Dermis lymphatic vessel endothelial cell (primary cell): ENCODE measurements at places on chromosomes 13 and 19. TPM values are rescaled to one million over a fixed set of nuclear protein-coding genes. Genes with fewer than 3 reads are reported as not detected.

ZNF414 gene
- 2.9 and 4.6 TPM in 2 replicates for total RNA-seq

SLC10A2 gene
- not detected in 2 replicates for total RNA-seq

PDE4A gene
- total RNA-seq: 1.8 and 2.2 TPM in 2 replicates

CGB7 gene
- total RNA-seq: not detected in 2 replicates

ZNF677 gene
- total RNA-seq: 13.3 and 13.7 TPM in 2 replicates

CAPS gene
- total RNA-seq: 3.3 and 4.9 TPM in 2 replicates

PRSS57 gene
- not detected in 2 replicates for total RNA-seq

PIN1 gene
- total RNA-seq: 65.0 and 82.0 TPM in 2 replicates

ZNF730 gene
- 0.54 and 1.3 TPM in 2 replicates for total RNA-seq

LILRA1 gene
- not detected in 2 replicates for total RNA-seq

IL27RA gene
- 2.7 and 3.8 TPM in 2 replicates for total RNA-seq

OR7G3 gene
- total RNA-seq: not detected in 2 replicates

STXBP2 gene
- total RNA-seq: 19.8 and 28.3 TPM in 2 replicates

CD37 gene
- not detected in 2 replicates for total RNA-seq

SIGLEC8 gene
- not detected in 2 replicates for total RNA-seq

PCCA gene
- total RNA-seq: 57.9 and 80.4 TPM in 2 replicates

TMEM59L gene
- total RNA-seq: not detected in 2 replicates

CASP14 gene
- total RNA-seq: not detected in 2 replicates

ATP4B gene
- total RNA-seq: 0.11 TPM in 1 of 2 replicates, not detected in the other

ZNF98 gene
- total RNA-seq: not detected in 2 replicates

PCDH17 gene
- 1.4 and 4.0 TPM in 2 replicates for total RNA-seq

ZNF580 gene
- 1.5 and 2.1 TPM in 2 replicates for total RNA-seq

SLC15A1 gene
- total RNA-seq: not detected in 2 replicates

LPAR2 gene
- total RNA-seq: 0.52 and 0.54 TPM in 2 replicates

GSX1 gene
- total RNA-seq: not detected in 2 replicates
